ENCODE measurements at places on chromosomes 12 and 14.

DNA sequence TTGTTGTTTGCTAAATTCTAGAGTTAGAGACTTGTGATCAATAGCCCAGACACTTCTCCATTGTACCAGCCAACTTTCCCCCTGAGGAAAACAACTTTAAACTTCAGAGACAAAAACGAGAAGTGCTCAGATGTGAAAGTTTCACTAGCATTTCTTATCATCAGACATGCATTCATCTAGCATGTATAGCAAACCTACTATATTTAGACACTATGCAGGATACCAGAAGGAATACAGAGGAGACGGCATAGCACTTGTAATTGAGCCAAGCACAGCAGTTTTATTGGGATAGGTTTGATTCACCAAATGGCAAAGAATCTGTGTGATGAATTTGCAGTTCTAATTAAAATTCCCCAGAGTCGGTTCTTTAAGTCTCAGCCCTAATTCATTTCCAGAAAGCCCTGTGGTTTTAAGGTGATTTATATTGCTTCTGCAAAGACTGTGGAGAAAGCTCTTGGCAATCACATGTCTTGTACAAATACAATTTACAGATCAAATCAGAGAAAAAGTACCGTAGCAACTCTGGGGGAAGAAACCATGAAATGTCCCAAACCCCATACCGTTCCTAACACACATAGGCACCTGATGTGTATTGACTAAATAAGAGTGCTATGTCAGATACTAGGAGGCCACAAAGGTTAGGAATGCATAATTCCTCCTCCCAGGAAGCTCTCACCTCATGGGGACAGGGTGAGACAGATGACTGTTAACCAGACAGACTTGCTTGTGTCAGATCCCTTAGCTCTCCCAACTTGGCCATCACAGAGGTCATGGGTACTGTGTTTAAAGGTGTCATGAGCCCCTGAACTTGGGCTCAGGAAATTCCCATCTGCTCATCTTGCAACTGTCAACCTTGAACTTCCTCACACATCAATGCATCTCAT, 69.6 kb upstream of the KRAS start:
- DNase-seq: no peak

- DNase-seq: no peak
Observed at GRCh38 chr12:120639771-120640721, at the start of gene CABP1. TSS of gene CABP1 (plus strand) at chr12:120640626. CDS start at chr12:120640686, 60 bp downstream.

GRCh38 chr12:48716168-48716492, 377 bp downstream of the CCNT1 start:
- DNase-seq: no peak

GRCh38 chr12:108050696-108051095, 78.4 kb upstream of the WSCD2 start:
- DNase-seq: no peak

- DNase-seq: no peak
Observed at GRCh38 chr14:53613404-53614253, 343.0 kb downstream of the BMP4 start.

- no peak for DNase-seq
Observed at GRCh38 chr12:53838978-53839377, 87.2 kb upstream of the CISTR start.

DNA sequence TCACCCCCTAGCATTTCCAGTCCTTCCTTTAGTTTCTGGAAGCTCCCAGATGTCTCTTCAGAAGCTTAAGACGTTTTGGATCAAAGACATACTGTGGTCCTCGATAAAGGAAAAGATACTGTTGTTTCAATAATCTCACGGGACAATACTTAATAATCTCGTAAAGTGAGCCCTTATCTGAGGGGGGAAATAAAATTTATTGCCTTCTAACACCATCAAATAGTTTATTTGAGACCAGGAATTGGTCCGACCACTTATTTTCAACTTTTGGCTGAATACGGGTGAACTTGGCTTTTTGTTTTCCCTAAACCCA, 640 bp upstream of the G2E3 start:
- no peak for DNase-seq

Measured in posterior cingulate gyrus (tissue), 11 donors.